Activated naive CD4-positive, alpha-beta T cell treated with anti-CD3 and anti-CD28 coated beads for 36 hours (primary cell): ENCODE measurements at places on chromosomes 2 and 18. TPM values are rescaled to one million over a fixed set of nuclear protein-coding genes. Genes with fewer than 3 reads are reported as not detected.

- DNase-seq = no peak
These were observed 115.4 kb upstream of the HS6ST1 start for GRCh38 chr2:128433911-128434550.

DNA sequence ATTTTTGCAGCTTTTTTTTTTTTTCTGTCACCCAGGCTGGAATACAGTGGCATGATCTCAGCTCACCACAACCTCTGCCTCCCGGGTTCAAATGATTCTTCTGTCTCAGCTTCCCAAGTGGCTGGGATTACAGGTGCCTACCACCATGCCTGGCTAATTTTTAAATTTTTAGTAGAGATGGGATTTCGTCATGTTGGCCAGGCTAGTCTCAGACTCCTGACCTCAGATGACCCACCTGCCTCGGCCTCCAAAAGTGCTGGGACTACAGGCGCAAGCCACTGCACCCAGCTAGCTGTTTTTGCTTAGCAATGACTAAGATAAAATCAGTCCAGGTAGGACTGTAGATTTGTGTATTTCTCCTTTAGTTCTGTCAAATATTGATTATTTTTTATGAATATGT lies 403.7 kb downstream of the PID1 start:
- no peak for DNase-seq

GRCh38 chr2:133836691-133837345 lies 268.6 kb upstream of the NCKAP5 start:
- no peak for DNase-seq

GRCh38 chr2:72027426-72028161 lies 120.1 kb downstream of the CYP26B1 start:
- DNase-seq = no peak

- DNase-seq = no peak
These were observed 50.5 kb upstream of the NT5C1B start for GRCh38 chr2:18639756-18640453.

DNA sequence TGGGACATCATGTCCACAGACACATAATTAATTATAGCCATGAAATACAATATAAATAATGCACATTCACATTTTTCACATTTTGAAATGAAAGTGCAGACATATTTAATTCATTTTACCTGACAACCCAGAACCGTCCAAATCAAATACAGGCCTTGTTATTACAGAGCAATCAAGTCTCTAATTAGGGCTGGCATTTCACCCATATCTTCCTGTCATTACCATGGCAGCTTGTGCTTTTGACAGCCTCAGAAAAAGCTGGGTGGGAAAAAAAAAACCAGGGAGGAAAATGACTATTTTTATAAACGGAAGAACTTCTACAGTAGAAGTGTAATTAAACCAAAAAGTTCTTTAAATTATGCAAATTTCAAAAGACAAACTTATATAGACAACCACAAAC lies 436.4 kb downstream of the FBXO15 start:
- DNase-seq = no peak

DNA sequence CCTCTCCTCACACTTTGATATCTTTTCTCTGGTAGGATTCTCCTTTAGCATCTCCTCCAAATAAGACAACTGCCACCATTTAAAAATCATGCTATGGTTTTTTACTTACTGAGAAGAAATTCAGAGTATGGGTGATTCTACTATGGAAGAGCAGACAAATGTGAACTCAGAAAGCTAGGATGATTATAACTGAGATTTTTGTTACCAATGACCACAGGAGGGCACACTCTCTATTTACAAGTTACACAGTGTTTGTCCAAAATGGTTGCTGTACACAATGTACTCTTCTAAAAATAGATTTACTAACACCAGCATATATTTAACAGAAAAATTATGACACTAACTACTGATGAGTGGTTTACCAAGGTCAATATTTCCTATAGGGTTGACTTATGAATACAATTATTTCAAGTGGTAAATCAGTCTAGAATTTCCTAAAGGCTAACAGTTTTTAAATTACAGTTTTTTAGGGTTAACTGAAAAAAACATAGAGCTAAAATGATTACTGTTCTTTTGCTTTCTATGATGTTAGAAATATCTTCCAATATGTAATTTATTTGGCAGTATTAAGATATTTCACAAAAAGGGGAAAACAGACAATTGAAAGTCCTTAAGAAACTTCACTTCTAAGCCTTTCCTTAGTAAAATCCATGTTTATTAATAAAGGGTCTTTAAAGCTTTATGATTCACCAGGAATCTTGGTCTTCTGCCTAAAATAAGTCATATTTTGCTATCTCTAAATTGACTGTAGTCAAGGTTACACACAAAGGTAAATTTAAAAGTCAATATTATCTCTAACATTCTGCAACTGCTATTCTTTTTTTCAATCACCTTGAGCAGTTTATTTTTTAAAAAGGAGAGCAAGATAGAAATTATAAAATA lies 57.2 kb downstream of the MAP4K3 start:
- no peak for DNase-seq

DNA sequence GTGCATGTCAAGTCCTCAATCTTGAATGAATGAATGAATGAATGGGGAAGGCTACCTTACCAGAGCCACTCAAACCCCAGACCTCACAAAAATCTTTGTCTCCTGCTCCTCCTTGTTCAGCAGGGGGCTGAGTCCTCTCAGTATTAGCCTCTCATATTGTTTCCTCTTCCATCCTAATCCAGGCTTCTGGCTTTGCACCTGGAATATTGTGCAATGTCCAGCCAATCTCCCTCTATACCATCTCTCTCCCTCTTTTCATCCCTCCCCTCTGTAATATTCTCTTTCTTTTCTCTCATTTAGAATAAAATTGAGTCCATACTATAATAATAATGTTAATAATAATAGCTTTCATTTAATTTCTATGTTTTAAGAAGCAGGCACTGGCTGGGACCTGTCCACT lies 34.3 kb downstream of the ARHGAP25 start:
- no peak for DNase-seq

- DNase-seq = no peak
These were observed 83.8 kb upstream of the TLK1 start for GRCh38 chr2:171244466-171244969.

DNA sequence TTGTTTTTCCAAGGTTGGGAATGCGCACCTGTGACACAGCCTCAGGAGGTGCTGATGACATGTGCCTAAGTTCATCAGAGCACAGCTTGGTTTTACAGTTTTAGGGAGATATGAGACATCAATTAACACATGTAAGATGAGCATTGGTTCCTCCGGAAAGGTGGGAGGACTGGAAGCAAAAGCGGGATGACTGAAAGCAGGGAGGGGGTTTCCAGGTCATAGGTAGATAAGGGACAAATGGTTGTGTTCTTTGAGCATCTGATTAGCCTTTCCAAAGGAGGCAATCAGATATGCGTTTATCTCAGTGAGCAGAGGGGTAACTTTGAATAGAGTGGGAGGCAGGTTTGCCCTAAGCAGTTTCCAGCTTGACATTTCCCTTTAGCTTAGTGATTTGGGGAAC lies 26.3 kb downstream of the CAPG start:
- DNase-seq = no peak

DNA sequence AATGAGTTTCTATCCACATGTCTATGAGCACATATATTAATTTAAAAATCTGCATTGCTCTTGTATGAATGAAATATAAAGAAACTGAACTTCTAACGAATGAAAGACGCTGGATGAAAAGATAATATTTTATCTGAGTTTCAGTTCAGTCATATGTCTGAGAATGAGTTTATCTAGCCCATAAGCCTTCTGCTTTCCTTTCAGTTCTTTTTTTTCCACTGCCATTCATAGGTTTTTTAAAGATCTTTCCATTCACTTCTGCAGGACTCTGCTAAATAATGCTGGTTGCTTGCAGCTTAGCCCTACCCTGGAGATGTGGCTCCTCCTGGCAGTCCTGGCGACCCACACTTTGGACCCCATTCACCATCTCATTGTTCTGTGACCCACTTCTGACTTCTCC lies 109.0 kb downstream of the BCL2 start:
- DNase-seq = no peak

- no peak for DNase-seq
These were observed 119.7 kb upstream of the ETAA1 start for GRCh38 chr2:67277450-67277849.

DNA sequence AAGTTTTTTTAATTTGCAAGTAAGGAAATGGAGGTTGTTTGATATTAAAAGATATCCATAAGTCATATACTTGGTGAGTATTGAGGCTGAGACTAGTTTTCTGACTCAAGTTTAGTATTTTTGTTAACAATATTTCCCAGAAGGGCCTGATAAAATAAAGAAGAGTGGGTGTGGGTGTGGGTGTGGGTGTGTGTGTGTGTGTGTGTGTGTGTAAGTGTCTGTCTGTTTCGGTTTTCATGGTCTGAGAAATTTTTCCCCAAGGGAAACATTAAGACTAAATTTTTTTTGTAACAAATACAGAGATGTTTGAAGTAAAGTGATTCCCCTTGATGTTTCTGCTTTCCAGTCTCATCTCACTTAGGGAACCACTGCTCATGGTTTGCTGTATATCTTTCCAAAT lies 36.5 kb downstream of the PPM1B start:
- no peak for DNase-seq

DNA sequence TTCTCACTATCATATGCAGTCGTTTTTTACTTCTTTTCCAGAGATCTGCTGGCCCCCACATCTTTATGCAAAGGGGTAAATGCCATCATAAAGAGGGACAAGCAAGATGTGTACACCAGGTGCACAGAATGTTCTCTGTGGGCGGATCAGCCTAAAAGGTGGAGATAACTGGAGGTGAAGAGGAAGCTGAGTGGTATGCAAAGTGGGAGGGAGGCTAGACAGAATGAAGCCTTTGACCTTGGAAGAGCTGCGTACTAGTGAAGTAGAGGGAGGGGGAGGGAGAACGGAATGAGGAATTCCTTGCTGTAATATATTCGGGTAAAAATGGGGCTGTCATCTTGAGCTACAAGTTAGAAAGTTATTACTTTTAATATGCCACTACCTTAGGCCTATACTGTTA lies 287.5 kb upstream of the VRK2 start:
- no peak for DNase-seq

- DNase-seq = no peak
These were observed 67.0 kb upstream of the OSR1 start for GRCh38 chr2:19425419-19425818.

- no peak for DNase-seq
These were observed 108.2 kb upstream of the CWC22 start for GRCh38 chr2:180115269-180115668.

- DNase-seq = peak; percentile 22
These were observed 49.0 kb downstream of the CERKL start for GRCh38 chr2:181607629-181608590.

Gene EDAR
- total RNA-seq = 1.1 TPM

Gene TM4SF20
- total RNA-seq = not detected

Gene PRSS56
- not detected for total RNA-seq

Gene TMEFF2
- not detected for total RNA-seq

Gene IL1R2
- total RNA-seq = 10.3 TPM

Gene EXOC6B
- total RNA-seq = 6.1 TPM

Gene MALT1
- total RNA-seq = 39.7 TPM
